B cell (primary cell): ENCODE measurements at places on chromosomes 1 and 21. TPM values are rescaled to one million over a fixed set of nuclear protein-coding genes. Genes with fewer than 3 reads are reported as not detected.

DNA sequence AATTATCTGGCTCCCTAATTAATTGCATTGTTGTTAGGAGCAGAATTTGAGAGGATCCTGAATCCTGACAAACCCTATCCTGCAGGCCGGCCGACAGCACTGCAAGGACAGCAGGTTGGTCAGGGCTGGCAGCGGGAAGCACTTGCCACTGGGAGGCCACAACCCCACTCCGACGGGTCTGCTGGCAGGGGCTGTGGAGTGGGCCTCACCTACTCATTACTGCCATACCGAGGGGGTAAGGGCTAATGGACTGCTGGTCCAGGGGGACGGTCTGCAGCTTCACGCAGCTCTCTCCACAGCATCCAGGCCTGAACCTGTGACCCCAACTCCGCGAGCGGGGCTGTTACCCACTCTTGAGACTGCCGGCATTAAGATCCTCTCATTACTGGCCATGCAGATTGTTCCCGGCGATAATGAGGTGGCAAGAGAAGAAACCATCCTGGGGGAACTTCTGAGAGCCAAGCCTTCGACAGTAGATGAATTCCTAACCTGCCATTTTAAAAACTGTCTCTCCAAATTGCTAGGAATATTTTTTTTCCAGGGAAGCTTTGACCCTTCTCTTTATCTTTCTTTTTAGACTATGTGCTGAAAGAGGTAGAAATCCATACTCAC lies 501.3 kb downstream of the OMA1 start:
- no peak overlapping the region for H3K4me3 ChIP-seq
- no peaks in the 10 kb centered on the region for H3K27me3 ChIP-seq
- no peaks in the 10 kb centered on the region for H3K4me1 ChIP-seq
- H3K36me3 ChIP-seq = no peaks in the 10 kb centered on the region

DNA sequence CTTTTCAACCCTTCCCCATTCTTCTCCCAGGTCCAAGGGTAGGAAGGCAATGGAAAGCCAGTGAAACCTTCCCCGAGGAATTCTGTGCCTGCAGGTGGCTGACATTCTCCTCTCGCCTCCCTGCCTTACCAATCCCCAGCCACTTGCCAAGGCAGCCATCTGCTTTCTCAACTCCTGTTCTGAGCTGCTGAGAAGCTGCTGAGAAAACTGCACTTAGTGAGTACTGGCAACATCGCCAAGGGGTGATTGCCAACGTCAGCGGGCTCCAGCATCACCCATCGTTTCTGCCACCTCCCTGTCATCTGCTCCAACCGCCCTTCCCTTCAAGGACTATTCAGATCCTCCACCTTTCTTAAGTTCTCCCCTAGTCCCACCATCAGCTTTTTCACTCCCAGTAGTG lies 106.0 kb downstream of the PTPRU start:
- H3K27ac ChIP-seq = no peak overlapping the region
- no peaks in the 10 kb centered on the region for H3K27me3 ChIP-seq
- H3K4me1 ChIP-seq = no peaks in the 10 kb centered on the region
- no peak overlapping the region for H3K4me3 ChIP-seq
- H3K36me3 ChIP-seq = no peaks in the 10 kb centered on the region

GRCh38 chr21:15023776-15024175 lies 41.0 kb downstream of the NRIP1 start:
- H3K4me1 ChIP-seq = peaks cover 6% of the 10 kb centered on the region
- H3K36me3 ChIP-seq = no peaks in the 10 kb centered on the region
- no peak overlapping the region for H3K4me3 ChIP-seq
- H3K27me3 ChIP-seq = no peaks in the 10 kb centered on the region
- no peak overlapping the region for H3K27ac ChIP-seq

GRCh38 chr1:94202241-94202640 lies 35.1 kb downstream of the ARHGAP29 start:
- H3K4me1 ChIP-seq = no peaks in the 10 kb centered on the region
- no peak overlapping the region for H3K27ac ChIP-seq
- DNase-seq = no peak

The PLA2G2C gene
- 0.03 TPM in 1 of 2 replicates, not detected in the other for polyA plus RNA-seq

The CYP2J2 gene
- 0.37 and 0.91 TPM in 2 replicates for polyA plus RNA-seq

DNA sequence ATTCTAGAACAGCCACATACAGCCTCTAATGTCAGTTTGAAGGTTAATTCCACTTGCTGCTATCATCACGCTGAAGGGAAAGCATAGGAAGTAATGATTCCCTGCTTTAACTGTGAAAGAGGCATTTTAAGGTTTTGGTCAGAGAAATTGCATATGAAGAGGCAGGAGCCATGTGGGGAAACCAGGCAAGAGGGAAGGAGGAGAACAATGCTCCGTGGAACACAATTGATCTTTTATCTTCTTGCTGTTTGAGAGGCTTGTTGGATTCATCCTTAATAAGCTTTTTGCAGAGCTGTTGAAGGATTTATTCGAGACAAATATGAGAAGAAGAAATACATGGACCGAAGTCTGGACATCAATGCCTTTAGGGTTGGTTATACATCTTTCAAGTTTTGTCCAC lies 35.9 kb downstream of the SMAP2 start:
- peak overlapping the region; percentile 43 for H3K27ac ChIP-seq
- no peak overlapping the region for H3K4me3 ChIP-seq
- peaks cover 12% of the 10 kb centered on the region for H3K4me1 ChIP-seq
- H3K27me3 ChIP-seq = no peaks in the 10 kb centered on the region
- DNase-seq = no peak
- H3K36me3 ChIP-seq = peaks cover 86% of the 10 kb centered on the region

The MATN1 gene
- polyA plus RNA-seq = 2.5 and 12.1 TPM in 2 replicates

- H3K27me3 ChIP-seq = no peaks in the 10 kb centered on the region
- no peak overlapping the region for H3K4me3 ChIP-seq
- DNase-seq = no peak
- no peaks in the 10 kb centered on the region for H3K4me1 ChIP-seq
- H3K27ac ChIP-seq = no peak overlapping the region
Measured at GRCh38 chr1:100614570-100614969, 76.6 kb downstream of the GPR88 start.

DNA sequence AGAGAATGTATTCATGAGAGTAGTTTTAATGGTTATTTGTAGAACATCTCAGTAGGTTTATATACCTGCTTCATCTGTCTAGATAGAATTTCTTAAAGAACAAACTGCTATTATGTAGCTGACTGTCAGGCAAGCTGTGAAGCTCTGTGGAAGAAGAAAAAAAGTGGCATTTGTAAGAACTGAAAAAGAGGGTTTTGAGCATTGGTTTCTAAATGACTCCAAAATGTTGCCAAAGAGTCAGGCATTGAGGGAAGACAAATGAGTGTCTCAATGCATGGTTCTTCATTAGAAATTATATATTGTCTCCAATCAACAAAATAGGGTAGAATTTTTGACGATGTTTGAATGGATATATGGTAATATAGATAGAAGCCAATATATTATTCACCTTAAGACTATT lies 1276.1 kb downstream of the KCNT2 start:
- DNase-seq = no peak
- H3K27ac ChIP-seq = no peak overlapping the region
- H3K4me3 ChIP-seq = no peak overlapping the region
- no peaks in the 10 kb centered on the region for H3K36me3 ChIP-seq
- no peaks in the 10 kb centered on the region for H3K4me1 ChIP-seq
- no peaks in the 10 kb centered on the region for H3K27me3 ChIP-seq

GRCh38 chr1:53112271-53112774 lies 30.1 kb downstream of the SLC1A7 start:
- H3K27me3 ChIP-seq = peaks cover 3% of the 10 kb centered on the region
- DNase-seq = no peak
- no peaks in the 10 kb centered on the region for H3K4me1 ChIP-seq
- no peak overlapping the region for H3K27ac ChIP-seq
- no peak overlapping the region for H3K4me3 ChIP-seq

DNA sequence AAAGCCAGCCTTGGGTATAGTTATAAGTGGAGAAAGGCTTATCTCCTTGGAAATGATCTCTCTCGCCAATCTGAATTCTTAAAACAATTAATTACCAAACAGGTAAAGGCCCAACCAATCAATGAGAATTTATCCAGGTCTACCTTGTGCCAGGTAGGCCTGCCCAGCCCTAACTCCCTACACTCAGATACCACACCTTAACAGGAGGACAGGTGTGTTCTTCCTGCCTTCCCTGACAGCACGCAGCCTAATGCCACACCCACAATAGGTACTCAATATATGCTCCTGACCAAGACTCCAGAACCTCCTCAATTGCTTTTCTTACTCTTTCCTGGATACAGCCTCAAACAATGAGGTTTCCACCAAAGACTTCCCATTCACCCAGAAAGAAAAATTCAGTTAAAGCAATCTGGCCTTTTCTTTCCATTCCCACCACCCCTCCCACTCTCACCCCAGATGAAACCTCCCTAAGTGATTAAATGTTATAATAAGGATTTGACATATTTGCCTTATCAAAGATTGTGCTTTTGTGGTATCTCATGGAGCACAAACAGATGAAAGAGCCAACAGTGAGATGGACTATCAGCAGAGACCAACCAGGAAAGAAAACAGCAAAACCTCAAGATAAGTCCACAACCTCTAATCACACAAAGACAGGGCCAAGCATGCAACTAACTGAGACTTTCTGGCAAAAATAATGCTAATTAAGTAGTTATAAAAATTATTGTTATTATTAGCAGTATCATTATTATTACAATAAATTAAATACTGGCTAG lies 25.6 kb downstream of the TRABD2B start:
- no peak overlapping the region for H3K27ac ChIP-seq
- H3K4me1 ChIP-seq = no peaks in the 10 kb centered on the region
- peaks cover 8% of the 10 kb centered on the region for H3K27me3 ChIP-seq
- no peak for DNase-seq
- no peaks in the 10 kb centered on the region for H3K36me3 ChIP-seq
- no peak overlapping the region for H3K4me3 ChIP-seq

GRCh38 chr1:42937141-42937696 lies 21.4 kb downstream of the SLC2A1 start:
- H3K36me3 ChIP-seq = peaks cover 3% of the 10 kb centered on the region
- H3K4me1 ChIP-seq = peaks cover 98% of the 10 kb centered on the region
- peak overlapping the region; percentile 87 for H3K27ac ChIP-seq
- no peak overlapping the region for H3K4me3 ChIP-seq
- H3K27me3 ChIP-seq = no peaks in the 10 kb centered on the region

- H3K36me3 ChIP-seq = peaks cover 2% of the 10 kb centered on the region
- no peak overlapping the region for H3K4me3 ChIP-seq
- H3K27ac ChIP-seq = no peak overlapping the region
- no peaks in the 10 kb centered on the region for H3K27me3 ChIP-seq
- no peaks in the 10 kb centered on the region for H3K4me1 ChIP-seq
Measured at GRCh38 chr1:231387770-231388669, 34.1 kb downstream of the EGLN1 start.

The TLCD4 gene
- 0.19 and 0.55 TPM in 2 replicates for polyA plus RNA-seq

The OR2M3 gene
- polyA plus RNA-seq = not detected in 2 replicates

GRCh38 chr1:39757501-39757900 lies 13.6 kb downstream of the OXCT2 start:
- no peak overlapping the region for H3K4me3 ChIP-seq
- H3K4me1 ChIP-seq = no peaks in the 10 kb centered on the region
- no peaks in the 10 kb centered on the region for H3K27me3 ChIP-seq
- DNase-seq = no peak

The PDPN gene
- polyA plus RNA-seq = not detected in 2 replicates

The FMO1 gene
- polyA plus RNA-seq = 0.48 TPM in 2 replicates

DNA sequence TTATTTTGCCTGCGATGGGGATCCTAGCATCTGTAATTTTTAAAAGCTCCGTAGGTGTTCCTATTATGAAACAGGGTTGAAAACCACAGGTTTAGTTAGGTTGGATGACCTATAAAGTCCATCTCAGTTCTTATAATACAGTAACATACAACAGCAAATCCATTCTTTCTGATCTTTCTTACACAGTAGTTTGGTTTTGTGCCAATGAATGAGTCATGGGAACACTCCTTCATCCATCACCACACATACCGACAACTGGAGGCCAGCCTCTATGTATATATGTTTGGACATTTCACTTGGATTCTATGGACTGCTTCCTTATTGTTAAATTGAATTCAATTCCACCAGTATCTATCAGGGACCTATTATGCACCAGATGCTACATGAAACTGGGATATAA lies 118.4 kb upstream of the L1TD1 start:
- no peak overlapping the region for H3K4me3 ChIP-seq
- H3K27ac ChIP-seq = no peak overlapping the region
- no peaks in the 10 kb centered on the region for H3K36me3 ChIP-seq
- H3K4me1 ChIP-seq = no peaks in the 10 kb centered on the region
- no peak for DNase-seq

The FMO3 gene
- not detected in 2 replicates for polyA plus RNA-seq

DNA sequence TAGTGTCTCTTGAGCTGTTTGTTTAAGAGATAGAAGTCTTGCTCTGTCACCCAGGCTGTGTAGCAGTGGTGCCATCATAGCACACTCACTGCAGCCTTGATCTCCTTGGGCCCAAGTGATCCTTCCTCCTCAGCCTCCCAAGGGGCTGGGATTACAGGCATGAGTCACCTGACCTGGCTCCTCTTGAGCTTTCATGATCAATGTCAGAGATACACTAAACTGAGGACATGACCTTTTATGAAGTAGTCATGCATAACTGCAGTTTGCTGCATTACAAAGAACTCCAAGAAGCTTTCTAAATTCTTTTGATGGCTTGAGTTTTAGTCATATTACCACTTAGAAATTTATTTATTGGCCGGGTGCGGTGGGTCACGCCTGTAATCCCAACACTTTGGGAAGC lies 77.7 kb downstream of the CC2D1B start:
- no peak overlapping the region for H3K27ac ChIP-seq
- H3K36me3 ChIP-seq = no peaks in the 10 kb centered on the region
- no peak for DNase-seq
- H3K4me1 ChIP-seq = no peaks in the 10 kb centered on the region
- no peaks in the 10 kb centered on the region for H3K27me3 ChIP-seq
- no peak overlapping the region for H3K4me3 ChIP-seq

The RASAL2 gene
- polyA plus RNA-seq = 0.03 TPM in 1 of 2 replicates, not detected in the other

DNA sequence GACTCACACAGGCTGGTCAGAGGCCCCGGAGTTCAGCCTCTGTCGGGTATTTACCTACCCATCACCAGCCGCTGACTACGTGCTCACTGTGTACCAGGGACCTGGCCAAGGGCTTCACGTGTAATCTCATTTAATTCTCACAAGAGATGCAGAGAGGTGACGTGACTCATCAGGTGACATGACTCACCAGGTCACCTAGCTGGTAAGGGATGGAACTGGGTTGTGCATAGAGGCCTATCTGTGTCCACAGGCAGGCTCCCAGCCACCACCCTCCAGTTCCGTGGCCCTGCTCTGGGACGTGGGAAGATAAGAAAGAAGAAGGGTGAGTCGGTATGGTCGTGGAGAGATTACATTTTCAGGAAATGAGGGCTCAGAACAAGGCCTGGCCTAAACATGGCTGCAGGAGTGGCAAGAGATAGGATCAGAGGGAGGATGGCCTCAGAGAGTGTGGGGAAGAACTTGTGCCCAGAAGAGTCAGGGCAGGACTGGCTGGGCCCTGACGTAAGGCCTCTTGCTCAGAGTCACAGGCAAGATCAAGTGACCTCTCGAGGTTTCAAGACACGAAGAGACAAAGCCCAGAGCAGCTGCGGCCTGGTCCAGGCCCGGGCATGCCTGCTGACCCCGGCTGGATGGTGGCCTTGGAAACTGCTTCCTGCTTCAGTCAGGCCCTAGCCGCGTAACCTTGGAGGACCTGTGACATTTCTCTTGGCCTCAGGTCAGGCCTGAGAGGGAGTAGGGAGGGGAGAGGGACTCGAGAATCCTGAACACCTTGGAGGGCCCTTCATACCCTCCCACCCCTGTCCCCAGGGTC lies 52.7 kb upstream of the WASF2 start:
- no peak for DNase-seq
- H3K27ac ChIP-seq = no peak overlapping the region
- peaks cover 25% of the 10 kb centered on the region for H3K36me3 ChIP-seq
- H3K27me3 ChIP-seq = no peaks in the 10 kb centered on the region
- H3K4me1 ChIP-seq = no peaks in the 10 kb centered on the region
- H3K4me3 ChIP-seq = no peak overlapping the region

The ASAP3 gene
- polyA plus RNA-seq = 1.9 and 2.9 TPM in 2 replicates

The ANKRD34A gene
- 0.56 and 0.86 TPM in 2 replicates for polyA plus RNA-seq

- H3K4me3 ChIP-seq = no peak overlapping the region
- no peak for DNase-seq
- H3K36me3 ChIP-seq = no peaks in the 10 kb centered on the region
- peaks cover 35% of the 10 kb centered on the region for H3K4me1 ChIP-seq
- H3K27ac ChIP-seq = no peak overlapping the region
- H3K27me3 ChIP-seq = no peaks in the 10 kb centered on the region
Measured at GRCh38 chr1:161737625-161738024, 12.0 kb upstream of the DUSP12 start.
